Central memory CD4-positive, alpha-beta T cell (primary cell): ENCODE measurements at places on chromosomes 3 and 15.

DNA sequence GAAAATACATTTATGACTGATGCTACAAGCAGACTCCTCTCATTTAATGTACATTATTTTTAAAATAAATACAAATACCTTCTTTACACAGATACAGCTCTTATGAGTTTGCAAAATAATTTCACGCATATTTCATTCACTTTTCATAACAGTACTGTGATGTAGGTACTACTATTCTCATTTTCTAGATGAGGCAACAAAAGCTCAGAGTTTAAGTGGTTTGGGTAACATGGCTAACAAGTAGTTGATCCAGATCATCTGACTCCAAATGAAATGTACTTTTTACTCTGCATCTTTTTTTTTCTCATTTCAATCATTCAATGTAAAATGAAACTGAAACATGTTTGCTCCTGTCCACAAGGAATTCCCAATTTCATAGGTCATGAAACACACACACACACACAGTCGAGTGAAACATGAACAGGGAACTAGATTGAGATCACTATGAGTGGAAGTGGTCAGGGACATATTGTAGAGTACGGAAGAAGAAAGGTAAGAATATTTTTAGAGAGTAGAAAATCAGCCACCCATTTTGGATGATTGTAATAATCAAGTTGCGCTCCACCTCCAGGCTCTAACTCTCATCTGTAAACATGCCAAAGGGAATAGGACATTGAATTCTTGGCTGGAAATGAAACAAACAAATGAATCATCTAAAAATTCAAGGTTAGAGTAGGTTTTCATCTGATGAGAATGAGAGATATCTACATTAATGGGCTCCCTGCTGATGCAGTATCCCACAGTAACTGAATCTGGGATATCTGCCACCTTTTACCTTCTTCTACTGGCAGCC lies 92.4 kb downstream of the CLDN1 start:
- DNase-seq = no peak

GRCh38 chr3:34174740-34175139 lies 376.3 kb downstream of the PDCD6IP start:
- DNase-seq = no peak

DNA sequence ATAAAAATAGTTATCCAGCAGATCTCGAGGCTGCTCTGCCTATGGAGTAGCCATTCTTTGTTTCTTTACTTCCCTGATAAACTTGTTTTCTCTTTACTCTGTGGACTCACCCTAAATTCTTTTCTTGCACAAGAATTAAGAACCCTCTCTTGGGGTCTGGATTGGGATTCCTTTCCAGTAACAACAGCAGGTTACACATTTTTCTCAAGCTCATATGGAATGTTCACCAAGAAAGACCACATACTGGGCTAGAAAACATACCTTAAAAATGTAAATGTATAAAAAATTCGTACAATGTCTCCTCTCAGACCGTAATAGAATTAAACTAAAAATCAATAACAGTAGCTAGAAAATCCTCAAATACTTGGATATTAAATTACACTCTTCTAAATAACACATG lies 299.2 kb downstream of the CNTN3 start:
- DNase-seq = no peak

DNA sequence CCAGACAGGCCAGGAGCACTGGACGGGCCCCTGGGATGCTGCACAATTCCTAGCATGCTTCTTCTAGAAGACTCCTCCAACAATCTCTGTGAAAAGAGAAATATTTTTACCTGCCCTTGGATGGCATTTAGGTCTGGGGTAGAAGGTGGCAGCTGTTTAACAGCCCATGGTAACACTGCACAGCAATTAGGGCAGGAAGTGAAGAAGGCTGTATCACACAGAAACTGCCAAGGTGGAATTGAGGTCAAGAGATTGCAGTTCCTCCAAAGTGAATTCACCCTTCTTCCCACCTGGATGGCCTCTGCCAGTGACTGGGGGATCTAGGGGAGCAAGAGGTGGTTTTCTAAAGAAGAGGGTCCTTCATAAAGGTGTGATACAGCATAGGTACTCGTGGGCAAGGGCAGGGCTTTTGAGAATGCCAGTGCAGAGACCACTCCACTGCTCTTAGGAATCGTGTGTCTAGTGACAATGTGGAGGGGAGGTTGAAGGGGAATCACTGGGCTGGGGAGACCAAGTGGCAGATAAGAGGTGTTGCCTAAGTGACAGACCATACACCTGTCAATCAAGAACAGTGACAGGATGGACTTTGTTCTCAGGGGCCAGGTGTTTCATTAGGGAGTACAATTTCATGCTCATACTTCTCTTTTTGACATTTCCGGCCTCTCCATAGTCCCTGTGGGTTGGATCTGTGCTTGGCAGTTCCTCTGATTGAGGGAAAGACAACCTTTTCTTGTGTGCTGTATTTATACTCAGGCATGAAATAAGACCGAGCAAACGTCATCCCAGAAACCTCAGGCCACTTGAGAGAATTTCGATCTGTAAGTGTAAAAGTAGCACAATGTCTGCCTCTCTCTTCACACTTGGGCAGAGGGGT lies 83.5 kb upstream of the BCL6 start:
- no peak for DNase-seq

DNA sequence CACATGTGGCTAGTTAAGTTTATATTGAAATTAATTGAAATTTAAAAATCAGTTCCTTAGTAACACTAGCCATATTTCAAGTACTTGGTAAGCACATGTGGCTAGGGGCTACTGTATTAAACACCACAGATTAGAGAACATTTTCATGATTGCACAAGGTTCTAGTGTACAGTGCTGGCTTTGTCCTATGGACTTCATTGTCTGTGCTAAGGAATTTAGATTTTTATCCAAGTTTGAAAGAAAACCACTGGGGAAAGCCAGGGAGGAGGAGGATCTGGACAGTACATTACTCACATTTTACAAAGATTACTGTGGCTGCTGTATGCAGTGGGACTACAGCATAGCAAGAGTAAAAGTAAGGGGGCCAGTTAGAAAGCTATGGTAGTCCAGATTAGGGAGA lies 13.9 kb downstream of the STAC start:
- DNase-seq = no peak

GRCh38 chr3:166446986-166447385 lies 609.8 kb upstream of the BCHE start:
- DNase-seq = no peak

GRCh38 chr3:67875338-67875737 lies 220.9 kb upstream of the SUCLG2 start:
- no peak for DNase-seq

- DNase-seq = no peak
These were observed 66.0 kb downstream of the IGSF11 start for GRCh38 chr3:118968640-118969039.

DNA sequence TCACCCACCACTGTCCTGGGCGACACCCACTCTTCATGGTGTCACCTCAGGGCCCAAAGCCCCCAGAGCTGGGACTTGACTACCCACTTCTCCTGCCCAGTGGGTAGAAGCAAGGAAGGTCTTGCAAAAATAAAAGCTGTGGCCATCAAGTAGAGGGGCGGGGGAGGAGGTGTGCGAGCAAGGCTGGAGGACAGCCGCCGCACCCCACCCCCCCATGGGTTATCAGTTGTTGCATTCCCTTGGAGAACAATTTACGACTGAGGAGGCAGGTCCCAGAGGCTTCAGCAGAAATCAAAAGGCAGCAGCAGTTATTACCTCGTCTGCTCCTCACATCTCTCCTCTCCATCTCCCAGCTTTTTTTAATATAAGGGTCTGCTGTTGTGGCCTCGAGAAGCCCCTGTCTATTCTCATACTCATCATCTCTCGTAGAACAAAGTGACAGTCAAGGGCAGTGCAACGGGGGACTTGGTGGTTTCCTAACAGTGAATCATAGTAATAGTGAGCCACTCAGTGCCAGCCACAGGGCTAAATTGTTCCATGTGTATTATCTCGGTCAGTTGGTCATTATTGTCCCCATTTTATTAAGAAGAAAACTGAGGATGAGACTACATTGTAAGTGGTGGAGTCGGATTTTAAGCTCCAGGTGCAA lies 116.4 kb downstream of the PDCD6IP start:
- DNase-seq = no peak

DNA sequence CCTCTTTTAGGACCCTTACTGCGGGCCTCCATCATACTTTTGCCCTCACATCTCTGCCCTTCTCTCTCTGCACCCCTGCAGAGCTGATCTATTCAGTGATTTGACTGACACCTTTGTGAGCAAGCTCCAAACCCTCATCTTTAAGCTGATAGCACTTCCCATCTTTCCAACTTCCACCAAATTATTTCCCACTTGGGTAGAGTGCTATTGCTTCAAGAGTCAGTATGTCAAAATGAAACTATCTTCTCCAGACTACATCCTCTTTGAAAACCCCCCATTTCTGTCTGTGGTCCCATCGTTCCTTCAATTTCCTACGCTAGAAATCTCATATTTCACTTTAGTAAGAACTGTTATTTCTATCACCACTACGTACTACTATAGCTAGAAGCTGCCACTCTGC lies 19.7 kb downstream of the ZWILCH start:
- DNase-seq = no peak

GRCh38 chr3:73055583-73055982 lies 5.9 kb upstream of the EBLN2 start:
- DNase-seq = no peak

DNA sequence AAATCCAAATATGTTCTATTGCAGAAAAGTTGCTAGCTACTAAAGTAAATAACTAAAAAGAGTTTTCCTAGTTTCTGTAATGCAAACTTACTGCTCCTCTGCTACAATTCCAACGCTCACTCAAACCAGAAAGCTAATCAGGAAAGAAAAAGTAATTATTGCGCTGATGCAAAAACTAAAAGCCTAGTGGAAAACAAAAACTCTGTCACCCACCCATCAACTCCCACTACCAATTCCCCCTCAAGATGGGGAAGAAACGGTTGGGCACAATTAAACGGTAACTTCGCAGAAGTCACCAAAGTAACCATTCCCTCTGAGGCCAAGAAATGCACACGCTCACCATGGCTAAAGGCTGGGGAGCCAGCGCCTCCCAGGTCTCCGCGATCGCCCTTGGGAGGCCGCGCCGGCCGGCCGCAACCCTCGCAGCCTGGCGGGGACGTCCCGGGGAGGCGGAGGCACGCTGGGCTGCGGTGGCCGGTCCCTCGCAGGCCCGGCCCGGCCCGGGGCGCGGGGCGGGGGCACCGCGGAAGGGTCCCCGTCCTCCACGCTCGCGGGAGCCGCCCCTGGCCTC lies 684 bp downstream of the SLTM start:
- DNase-seq = no peak

- DNase-seq = no peak
These were observed 31.1 kb upstream of the SMAD6 start for GRCh38 chr15:66670762-66671580.

DNA sequence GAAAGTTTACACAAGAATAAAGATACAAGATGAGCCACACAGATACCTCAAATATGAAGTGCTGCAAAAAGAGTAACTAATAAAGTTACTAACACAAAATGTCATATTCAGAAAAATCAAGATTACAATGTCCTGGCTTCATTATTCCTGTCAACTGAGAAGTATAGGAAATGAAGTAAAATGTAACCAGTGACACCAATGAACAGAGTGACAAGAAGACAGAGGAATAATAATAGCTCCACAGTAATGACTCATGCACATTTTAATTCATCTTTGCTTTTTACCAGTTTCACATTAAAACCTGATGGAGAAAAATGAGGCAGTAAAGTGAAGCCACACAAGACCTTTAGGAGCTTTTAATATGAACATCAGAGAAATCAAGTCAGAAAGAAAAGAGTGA lies 214.1 kb downstream of the ZBBX start:
- DNase-seq = no peak

- no peak for DNase-seq
These were observed 274.2 kb downstream of the FOXP1 start for GRCh38 chr3:71309342-71309741.
